Large intestine (tissue), 12 donors: ENCODE measurements at places on chromosomes 5 and 9. TPM values are rescaled to one million over a fixed set of nuclear protein-coding genes. Genes with fewer than 3 reads are reported as not detected.

DNA sequence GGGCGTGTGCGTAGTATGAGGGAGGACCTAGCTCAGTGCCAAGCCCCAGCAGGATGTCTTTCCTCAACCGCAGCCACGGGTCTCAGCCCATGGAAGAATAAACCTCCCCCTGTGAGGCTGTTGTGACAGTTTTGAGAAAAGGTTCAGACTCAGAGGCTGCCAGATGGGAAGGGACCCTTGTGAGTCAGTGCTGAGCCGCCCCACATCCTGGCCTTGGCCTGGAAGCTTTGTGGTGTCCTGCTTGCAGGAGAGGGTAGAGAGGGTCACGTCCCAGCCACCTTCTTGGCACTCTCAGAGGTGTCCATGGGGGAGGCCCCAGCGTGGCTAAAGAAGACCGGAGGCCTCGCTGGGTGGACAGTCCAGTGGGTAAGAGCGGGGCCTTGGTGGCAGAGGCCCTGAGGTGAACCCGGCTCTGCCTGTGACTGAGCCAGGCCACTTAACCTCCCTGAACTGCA lies 2.8 kb downstream of the GRHPR start:
- peaks cover 48% of the 10 kb centered on the region for H3K36me3 ChIP-seq
- H3K4me1 ChIP-seq, result peaks cover 24% of the 10 kb centered on the region
- H3K27me3 ChIP-seq, result no peaks in the 10 kb centered on the region
- H3K27ac ChIP-seq, result no peak overlapping the region
- no peak overlapping the region for H3K4me3 ChIP-seq

GRCh38 chr5:78006449-78006848 lies 230.3 kb upstream of the TBCA start:
- no peaks in the 10 kb centered on the region for H3K4me1 ChIP-seq
- H3K4me3 ChIP-seq, result no peak overlapping the region
- DNase-seq, result no peak
- peaks cover 4% of the 10 kb centered on the region for H3K36me3 ChIP-seq
- H3K27ac ChIP-seq, result no peak overlapping the region

DNA sequence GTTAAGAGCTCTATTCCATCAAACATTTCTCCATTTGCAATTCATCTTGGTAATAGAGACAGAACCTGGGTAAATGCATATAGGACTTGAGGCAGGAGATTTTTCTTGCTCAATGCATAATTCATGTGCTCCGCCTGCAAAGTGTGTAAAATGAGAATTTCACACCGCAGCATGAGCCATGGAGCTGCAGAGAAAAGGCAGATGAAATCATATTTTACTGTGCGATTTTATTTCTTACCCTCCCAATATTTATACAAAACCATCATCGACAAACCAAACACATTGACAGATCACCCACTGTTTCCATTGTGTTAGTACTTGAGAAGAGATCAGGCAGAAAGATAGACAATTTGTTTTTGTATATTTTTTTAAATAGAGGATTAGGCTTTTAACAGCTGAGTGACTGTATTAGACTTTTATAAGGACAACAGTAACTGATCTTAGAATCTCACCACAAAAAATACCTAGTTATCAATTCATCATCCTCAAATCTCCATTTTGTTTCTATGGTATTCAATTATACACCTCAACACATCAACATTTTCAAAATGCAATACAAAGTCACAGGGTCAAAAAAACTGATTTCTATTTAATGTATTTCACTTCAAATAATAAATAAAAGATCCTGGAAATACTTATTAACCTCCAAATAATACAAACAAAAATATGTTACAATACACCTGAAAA lies 191.1 kb downstream of the AP3B1 start:
- DNase-seq, result no peak
- H3K27me3 ChIP-seq, result no peaks in the 10 kb centered on the region
- no peaks in the 10 kb centered on the region for H3K4me1 ChIP-seq
- H3K36me3 ChIP-seq, result peaks cover 24% of the 10 kb centered on the region
- no peak overlapping the region for H3K27ac ChIP-seq

- H3K4me1 ChIP-seq, result no peaks in the 10 kb centered on the region
- DNase-seq, result no peak
- no peak overlapping the region for H3K4me3 ChIP-seq
- no peaks in the 10 kb centered on the region for H3K27me3 ChIP-seq
- H3K27ac ChIP-seq, result no peak overlapping the region
Observed at GRCh38 chr5:54206580-54207229, 103.7 kb downstream of the ARL15 start.

GRCh38 chr5:146624179-146624578 lies 108.2 kb upstream of the GPR151 start:
- H3K27me3 ChIP-seq, result no peaks in the 10 kb centered on the region
- DNase-seq, result no peak
- no peaks in the 10 kb centered on the region for H3K4me1 ChIP-seq
- no peak overlapping the region for H3K4me3 ChIP-seq

DNA sequence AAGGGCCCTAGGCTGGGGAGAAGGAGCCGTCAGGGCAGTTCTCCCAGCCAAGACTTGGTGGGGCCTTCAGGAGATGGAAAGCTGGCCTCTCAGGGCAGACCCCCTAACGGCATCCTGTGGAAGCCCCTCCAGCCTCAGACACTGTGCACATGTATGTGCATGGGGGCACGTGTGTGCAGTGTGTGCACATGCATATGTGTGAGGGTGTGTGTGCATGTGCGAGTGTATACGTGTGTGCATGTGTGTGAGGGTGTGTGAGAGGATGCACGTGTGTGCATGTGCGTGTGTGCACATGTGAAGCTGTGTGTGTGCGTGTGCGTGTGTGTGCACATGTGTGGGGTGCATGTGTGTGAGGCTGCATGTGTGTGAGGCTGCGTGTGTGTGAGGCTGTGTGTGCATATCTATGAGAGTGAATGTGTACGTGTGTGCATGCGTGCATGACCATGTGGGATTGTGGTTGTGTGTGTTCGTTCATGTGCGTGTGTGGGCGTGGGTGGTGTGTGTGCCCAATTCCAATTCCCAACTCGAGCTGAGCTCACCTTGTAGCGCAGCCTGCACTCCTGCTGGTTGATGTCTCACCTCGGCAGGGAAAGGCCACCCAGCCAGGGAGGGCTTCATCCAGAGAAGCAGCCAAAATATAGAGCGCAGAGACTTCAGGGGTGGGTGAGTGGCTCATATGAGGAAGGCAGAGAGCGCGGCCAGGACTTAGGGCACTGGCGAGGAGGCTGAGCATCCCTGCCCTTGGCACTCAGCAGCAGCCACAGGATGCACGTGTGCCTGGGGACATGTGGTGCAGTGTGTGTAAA lies 142.7 kb upstream of the PPP1R26 start:
- H3K36me3 ChIP-seq, result no peaks in the 10 kb centered on the region
- H3K4me1 ChIP-seq, result no peaks in the 10 kb centered on the region
- peaks cover 13% of the 10 kb centered on the region for H3K27me3 ChIP-seq
- no peak overlapping the region for H3K27ac ChIP-seq
- DNase-seq, result no peak

- no peaks in the 10 kb centered on the region for H3K36me3 ChIP-seq
- peaks cover 26% of the 10 kb centered on the region for H3K27me3 ChIP-seq
- H3K4me1 ChIP-seq, result no peaks in the 10 kb centered on the region
- H3K27ac ChIP-seq, result no peak overlapping the region
- DNase-seq, result no peak
Observed at GRCh38 chr5:77663090-77663863, 24.8 kb upstream of the OTP start.

- no peak overlapping the region for H3K4me3 ChIP-seq
- H3K36me3 ChIP-seq, result no peaks in the 10 kb centered on the region
- H3K27ac ChIP-seq, result no peak overlapping the region
Observed at GRCh38 chr5:135514116-135514515, 21.6 kb downstream of the NEUROG1 start.

GRCh38 chr5:55180016-55180415 lies 7.0 kb upstream of the CDC20B start:
- DNase-seq, result no peak
- H3K27ac ChIP-seq, result no peak overlapping the region

DNA sequence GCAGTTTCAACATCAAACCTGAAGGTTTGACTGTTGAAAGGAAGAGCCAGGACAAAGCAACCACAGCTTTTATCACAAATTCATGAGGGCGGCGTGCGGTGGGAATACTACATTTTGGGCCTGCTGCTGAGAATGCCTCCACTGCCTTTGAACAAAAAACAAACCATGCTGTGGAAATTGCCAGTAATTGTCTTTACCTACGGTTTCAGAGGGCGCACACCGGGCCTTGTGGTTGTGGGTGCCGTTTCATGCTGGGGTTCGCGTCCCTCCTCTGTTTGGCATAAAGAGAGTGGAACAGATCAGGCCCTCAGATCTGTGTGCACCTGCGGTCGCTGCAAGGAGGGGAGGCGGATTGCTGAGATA lies 27.6 kb upstream of the TCF7 start:
- H3K36me3 ChIP-seq, result no peaks in the 10 kb centered on the region
- no peak overlapping the region for H3K27ac ChIP-seq
- peaks cover 14% of the 10 kb centered on the region for H3K4me1 ChIP-seq

DNA sequence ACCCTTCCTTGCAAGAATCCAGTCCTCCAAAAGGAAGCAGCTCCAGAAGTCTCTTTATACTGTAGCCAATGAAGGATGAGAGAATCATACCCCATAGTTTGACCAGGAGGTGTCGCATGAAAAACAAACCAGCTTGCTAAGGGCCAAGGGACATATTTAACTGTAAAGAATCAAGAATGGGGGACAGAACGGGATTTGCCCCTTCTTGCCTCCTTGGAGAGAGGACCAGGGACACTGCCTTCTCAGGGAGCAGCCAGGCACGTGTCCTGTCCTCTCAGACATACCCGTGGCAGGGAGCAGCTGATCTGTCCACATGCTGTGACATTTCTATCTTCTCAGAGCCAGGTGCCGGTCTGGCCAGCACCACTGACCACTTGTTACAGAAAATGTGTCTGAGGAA lies 11.7 kb downstream of the PRUNE2 start:
- no peak overlapping the region for H3K27ac ChIP-seq
- H3K4me3 ChIP-seq, result no peak overlapping the region
- peaks cover 8% of the 10 kb centered on the region for H3K27me3 ChIP-seq

GRCh38 chr9:134419684-134420076 lies 93.4 kb downstream of the RXRA start:
- no peak for DNase-seq
- H3K4me3 ChIP-seq, result no peak overlapping the region
- peaks cover 23% of the 10 kb centered on the region for H3K4me1 ChIP-seq
- no peak overlapping the region for H3K27ac ChIP-seq

DNA sequence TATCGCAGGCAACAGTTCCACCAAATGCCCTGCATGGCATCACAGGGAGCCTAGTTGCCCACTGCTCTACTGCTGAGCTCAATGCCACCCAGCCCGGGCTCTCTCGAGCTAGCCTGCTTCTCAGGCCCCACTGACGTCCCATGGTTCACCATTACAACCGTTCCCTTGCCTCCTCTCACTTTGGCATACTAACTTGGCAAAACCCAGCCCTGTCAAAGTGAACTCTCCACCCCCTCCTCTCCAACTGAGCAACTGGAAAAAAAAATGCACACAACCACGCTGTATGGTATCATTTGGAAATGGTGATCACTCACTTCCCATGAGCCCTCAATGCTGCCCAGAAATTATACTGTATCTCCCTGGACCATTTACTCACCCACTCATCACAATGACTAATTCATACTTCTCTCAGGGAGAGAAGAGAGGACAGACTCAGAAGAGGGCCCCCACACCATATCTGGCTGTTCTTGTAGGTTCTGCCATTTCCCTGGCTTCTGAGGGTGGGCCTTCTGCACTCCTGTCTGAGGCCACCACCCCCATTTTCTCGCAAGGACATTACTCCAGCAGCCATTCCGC lies 51.4 kb upstream of the RARS1 start:
- H3K27ac ChIP-seq, result no peak overlapping the region
- no peak overlapping the region for H3K4me3 ChIP-seq
- peaks cover 60% of the 10 kb centered on the region for H3K36me3 ChIP-seq
- no peak for DNase-seq
- H3K27me3 ChIP-seq, result no peaks in the 10 kb centered on the region

DNA sequence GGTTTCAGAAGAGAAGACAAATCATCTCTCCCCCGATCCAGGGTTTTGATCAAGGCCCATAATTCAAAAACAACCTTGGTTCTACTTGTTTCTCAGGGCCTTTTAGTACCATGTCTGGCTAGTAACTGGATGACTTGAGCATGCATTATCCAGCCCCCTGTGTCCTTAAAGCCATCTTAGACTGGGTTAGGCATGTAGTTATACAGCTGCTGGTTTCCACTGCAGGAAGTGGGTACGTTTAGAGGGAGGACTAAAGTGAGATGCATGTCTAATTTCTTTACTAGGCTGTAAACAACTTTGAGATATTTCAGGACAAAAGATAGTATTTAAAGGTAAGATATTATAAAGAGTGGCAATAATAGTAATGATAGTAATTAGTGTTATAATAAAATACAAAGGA lies 372.0 kb downstream of the PLK2 start:
- H3K27me3 ChIP-seq, result no peaks in the 10 kb centered on the region
- H3K36me3 ChIP-seq, result no peaks in the 10 kb centered on the region
- H3K4me1 ChIP-seq, result no peaks in the 10 kb centered on the region
- no peak overlapping the region for H3K27ac ChIP-seq
- no peak overlapping the region for H3K4me3 ChIP-seq

- H3K27me3 ChIP-seq, result peaks cover 24% of the 10 kb centered on the region
- H3K4me1 ChIP-seq, result peaks cover 2% of the 10 kb centered on the region
- no peak overlapping the region for H3K4me3 ChIP-seq
- DNase-seq, result no peak
- no peaks in the 10 kb centered on the region for H3K36me3 ChIP-seq
Observed at GRCh38 chr9:131836607-131837315, 96.9 kb upstream of the RAPGEF1 start.

GRCh38 chr5:158174918-158175851 lies 316.2 kb upstream of the CLINT1 start:
- H3K27ac ChIP-seq, result no peak overlapping the region
- H3K4me1 ChIP-seq, result peaks cover 13% of the 10 kb centered on the region
- no peaks in the 10 kb centered on the region for H3K36me3 ChIP-seq
- no peaks in the 10 kb centered on the region for H3K27me3 ChIP-seq

- H3K27ac ChIP-seq, result no peak overlapping the region
- H3K4me1 ChIP-seq, result peaks cover 26% of the 10 kb centered on the region
- no peaks in the 10 kb centered on the region for H3K27me3 ChIP-seq
- peaks cover 80% of the 10 kb centered on the region for H3K36me3 ChIP-seq
- DNase-seq, result no peak
Observed at GRCh38 chr5:135335031-135335828, 63.8 kb downstream of the MACROH2A1 start.

- H3K27me3 ChIP-seq, result no peaks in the 10 kb centered on the region
- H3K27ac ChIP-seq, result no peak overlapping the region
- DNase-seq, result no peak
- no peak overlapping the region for H3K4me3 ChIP-seq
- H3K36me3 ChIP-seq, result no peaks in the 10 kb centered on the region
- no peaks in the 10 kb centered on the region for H3K4me1 ChIP-seq
Observed at GRCh38 chr9:21477466-21477865, 4.6 kb downstream of the IFNE start.

GRCh38 chr9:36154331-36154952 lies 14.7 kb upstream of the CCIN start:
- H3K27me3 ChIP-seq, result no peaks in the 10 kb centered on the region
- H3K36me3 ChIP-seq, result peaks cover 12% of the 10 kb centered on the region
- DNase-seq, result peak; percentile 51

GRCh38 chr9:115642285-115642684 lies 511.3 kb upstream of the PAPPA start:
- H3K4me1 ChIP-seq, result no peaks in the 10 kb centered on the region
- H3K27me3 ChIP-seq, result no peaks in the 10 kb centered on the region
- H3K27ac ChIP-seq, result no peak overlapping the region
- no peak overlapping the region for H3K4me3 ChIP-seq
- no peaks in the 10 kb centered on the region for H3K36me3 ChIP-seq

TMC1 gene
- polyA plus RNA-seq, result 0.16 TPM

PCDHGA7 gene
- 0.69 TPM for polyA plus RNA-seq

FRMPD1 gene
- 0.61 TPM for polyA plus RNA-seq

CHSY3 gene
- polyA plus RNA-seq, result 1.7 TPM

ARID3C gene
- 0.12 TPM for polyA plus RNA-seq

GLDC gene
- polyA plus RNA-seq, result 13.0 TPM

CDC20B gene
- polyA plus RNA-seq, result 0.15 TPM

PCDHB15 gene
- 3.0 TPM for polyA plus RNA-seq

ST8SIA4 gene
- 4.7 TPM for polyA plus RNA-seq

SPATA31A3 gene
- not detected for polyA plus RNA-seq
